ENCODE measurements at places on chromosomes 7 and 10.

DNA sequence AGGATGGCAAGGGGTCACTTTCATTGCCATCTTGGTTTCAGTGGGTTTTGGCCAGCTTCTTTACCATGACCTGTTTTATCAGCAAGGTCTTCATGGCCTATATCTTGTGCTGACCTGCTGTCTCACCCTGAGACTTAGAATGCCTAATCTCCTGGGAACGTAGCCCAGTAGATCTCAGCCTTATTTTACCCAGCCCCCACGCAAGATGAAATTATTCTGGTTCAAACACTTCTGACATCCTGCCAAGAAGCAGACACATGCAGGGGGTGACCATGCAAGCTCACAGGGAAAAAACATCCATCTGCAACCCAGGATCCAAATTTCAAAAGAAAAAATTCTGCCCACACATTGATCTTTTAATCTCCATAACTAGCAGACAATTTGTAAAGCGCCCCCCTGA, 88.4 kb upstream of the EEPD1 start:
- no peak for DNase-seq

GRCh38 chr10:78726171-78726570, 342.6 kb upstream of the ZMIZ1 start:
- DNase-seq = no peak

GRCh38 chr10:6201516-6201975, 1.2 kb upstream of the PFKFB3 start:
- peak; percentile 60 for DNase-seq

DNA sequence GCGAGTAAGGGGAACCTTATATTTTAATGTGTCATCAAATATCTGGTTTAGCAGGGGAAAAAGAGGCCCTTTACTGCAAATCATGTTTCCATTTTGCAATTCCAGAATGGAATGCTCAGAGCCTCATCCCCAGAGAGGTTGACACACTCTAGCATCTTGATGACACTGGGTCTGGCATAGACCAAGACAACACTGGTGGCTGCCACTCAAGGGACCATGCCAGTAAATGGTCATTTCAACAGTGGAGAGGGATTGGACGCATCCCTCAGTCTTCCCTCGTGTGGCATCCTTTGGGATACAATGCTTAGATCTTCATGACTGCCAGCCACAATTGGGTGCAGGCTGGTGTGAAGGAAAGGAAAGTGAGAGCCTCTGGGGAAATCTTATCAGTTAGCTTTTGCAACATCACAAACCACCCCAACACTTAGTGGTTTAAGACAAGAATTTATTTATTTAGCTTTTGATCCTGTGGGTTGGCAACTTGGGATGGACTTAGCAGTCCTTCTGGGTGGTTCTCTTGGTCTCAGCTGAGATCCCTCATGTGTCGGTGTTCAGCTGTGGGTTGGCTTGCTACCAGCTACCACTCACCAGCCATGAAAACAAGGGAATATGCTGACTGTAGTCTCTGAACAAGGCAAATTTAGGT, 21.6 kb downstream of the TACC2 start:
- no peak for DNase-seq

- no peak for DNase-seq
These were observed 10.7 kb upstream of the PPP3CB start for GRCh38 chr10:73506491-73506890.

GRCh38 chr7:143239813-143240212, 18.0 kb downstream of the TAS2R40 start:
- no peak for DNase-seq

DNA sequence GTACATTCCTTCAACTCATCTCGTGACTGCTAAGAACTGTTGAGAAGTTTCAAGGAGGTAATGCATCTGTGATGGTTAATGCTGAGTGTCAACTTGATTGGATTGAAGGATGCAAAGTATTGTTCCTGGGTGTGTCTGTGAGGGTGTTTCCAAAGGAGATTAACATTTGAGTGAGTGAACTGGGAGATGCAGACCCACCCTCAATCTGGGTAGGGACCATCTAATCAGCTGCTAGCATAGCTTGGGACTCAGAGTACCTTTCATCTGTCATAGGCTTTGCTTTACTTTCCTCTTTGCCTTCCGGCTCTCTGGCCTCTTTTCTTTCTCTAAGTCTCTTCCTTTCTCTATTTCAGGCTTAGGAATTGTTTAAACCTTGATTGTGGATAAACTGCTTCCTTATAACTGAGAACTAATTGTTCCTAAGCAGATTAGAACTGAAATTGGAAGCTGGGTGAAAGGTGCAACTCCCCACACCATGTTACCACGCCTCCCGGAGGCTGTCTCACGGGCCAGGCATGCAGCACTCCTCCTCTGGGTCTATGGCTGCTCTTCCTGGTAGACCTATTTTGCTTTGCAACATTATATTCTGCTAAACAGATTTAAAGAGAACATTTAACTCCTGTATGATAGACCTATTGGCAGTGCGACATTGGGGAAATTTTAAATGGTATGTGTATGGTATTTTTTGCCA, 298.2 kb downstream of the CCSER2 start:
- DNase-seq = no peak

DNA sequence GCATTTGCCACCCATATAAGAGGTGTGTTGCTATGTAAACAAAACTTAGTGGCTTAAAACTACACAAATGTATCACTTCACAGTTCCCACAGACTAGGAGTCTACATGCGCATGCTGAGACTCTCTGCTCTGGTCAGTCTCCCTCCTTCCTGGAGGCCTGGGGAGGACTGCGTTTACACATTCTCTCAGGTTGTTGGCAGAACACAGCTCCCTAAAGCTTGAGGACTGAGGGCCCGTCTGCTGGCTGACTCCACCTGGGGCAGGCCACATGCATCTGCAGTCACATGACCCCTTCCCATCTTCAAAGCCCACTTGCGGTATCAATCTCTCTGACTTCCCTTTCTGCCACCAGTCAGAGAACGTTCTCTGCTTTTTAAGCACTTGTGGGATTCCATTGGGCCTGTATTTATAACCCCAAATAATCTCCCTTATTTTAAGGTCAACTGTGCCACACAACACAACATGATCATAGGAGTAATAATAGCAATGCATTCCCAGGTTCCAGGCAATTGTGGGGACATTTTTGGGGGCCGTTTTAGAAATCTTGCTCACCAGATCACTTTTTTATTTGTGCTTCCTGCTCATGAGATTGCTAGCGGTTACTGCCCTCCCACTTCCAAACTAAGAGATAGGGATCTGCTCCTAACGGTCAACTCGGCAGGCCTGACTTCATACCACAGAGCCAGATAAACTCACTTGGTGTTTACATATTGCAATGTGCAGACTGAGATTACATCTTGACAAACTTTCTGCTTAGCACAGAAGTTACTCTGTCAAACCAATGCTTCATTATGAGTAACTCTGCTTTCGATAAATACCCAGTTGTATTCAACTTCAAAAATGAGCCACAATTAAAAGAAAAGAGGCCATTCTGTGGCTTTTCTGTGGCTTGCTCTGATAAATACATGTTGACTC, 96.3 kb downstream of the ALOX5 start:
- no peak for DNase-seq

All from NCI-H1436 (cell line).